Mesothelial cell of epicardium (in vitro differentiated cells): ENCODE measurements at places on chromosomes 3 and 15.

DNA sequence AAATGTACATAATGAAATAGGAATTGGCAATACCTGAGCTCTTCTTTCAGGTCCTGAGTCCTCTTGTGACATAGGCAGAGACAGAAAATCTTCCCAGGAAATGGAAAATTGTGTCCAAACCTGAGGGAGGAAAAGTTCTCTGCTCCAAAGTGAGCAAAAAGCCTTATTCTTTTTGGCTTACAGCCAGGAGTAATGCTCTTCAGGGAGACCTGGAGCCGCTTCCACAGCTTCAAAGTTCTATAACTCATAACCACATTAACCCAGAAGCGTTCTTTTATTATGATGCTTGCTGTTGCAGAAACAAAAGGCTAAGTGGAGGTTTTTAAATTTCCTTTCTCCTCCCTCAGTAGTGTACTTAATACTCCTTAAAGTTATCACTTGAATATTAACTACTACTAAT, 633 bp downstream of the IGSF10 start:
- no peak for DNase-seq

DNA sequence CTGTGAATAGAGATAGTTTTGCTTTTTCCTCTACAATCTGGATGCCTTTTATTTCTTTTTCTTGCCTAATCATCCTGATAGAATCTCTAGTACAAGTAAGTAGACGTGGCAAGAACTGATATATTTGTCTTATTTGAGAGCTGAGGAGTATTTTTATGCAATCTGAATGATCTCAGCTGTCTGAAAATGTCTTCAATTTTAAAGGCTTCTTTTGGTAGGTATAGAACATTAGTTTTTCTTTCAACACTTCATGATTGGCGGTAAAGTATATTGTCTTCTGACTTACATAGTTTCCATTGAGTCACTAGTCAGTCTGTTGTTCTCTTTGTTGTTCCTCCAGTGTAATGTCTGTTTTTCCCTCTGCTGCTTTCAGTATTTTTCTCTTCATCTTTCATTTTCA, 31.3 kb downstream of the MGA start:
- DNase-seq = no peak

- no peak for DNase-seq
Observed at GRCh38 chr15:78225783-78226541, 8.4 kb downstream of the ACSBG1 start.

DNA sequence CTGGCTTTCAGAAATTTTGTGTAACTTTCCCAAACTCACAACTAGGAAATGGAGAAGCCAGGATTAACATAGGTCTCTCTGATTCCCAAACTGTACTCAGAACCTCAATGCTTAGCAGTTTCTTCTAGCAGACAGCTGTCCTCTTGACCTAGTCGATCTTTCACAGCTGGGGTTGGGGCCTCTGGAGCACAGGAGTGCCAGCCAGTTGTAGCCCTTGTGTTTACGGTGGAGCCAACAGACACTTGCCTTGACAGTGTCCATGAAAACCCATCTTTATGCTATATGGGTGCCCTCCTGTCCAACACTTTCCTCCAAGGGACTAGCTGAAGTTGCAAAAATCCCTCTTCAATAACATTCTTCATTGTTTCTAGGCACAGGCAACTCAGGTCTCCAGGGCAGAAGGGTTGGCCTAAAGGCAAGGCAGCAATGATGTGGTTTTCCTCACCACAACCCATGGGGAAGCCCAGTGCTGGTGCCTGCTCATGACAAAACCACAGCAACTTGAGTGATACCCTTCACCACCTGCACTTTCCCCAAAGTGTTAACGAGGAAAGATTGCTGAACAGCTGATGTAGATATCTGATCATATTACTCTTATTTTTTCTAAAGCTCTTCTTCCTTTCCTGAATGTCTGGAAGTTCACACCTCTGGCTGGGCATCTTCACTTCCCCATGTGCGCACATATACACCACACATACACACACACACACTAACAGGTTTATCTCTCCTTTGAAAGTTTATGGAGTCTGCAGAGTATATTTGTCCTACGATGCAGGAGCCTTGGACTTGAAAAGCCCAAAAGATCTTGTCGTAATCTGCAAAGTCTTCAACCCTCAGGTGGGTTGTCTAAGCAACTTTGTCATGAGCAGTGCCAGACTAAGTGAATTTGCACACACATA, 11.0 kb upstream of the KNG1 start:
- DNase-seq = no peak

GRCh38 chr3:20700714-20701113, 514.7 kb upstream of the SGO1 start:
- DNase-seq = no peak

DNA sequence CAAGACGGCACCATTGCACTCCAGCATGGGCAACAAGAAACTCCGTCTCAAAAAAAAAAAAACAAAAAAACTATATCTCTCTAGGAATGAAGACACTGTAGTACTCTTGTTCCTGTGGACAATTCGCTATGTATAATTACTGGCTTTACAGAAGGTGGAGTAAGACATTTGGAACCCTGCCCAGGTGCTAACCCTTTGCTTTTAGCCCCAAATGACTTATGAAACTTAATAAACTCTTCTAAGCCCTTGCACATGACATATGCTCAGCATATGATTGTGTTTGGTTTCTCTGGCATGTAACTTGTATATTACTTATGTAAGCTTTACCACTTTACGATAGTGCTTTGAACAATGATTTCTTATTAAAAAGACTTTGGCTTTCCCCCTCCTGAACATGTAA, 27.3 kb upstream of the PRTG start:
- DNase-seq = no peak

GRCh38 chr3:193970773-193971206, 165.2 kb upstream of the HES1 start:
- DNase-seq = no peak

DNA sequence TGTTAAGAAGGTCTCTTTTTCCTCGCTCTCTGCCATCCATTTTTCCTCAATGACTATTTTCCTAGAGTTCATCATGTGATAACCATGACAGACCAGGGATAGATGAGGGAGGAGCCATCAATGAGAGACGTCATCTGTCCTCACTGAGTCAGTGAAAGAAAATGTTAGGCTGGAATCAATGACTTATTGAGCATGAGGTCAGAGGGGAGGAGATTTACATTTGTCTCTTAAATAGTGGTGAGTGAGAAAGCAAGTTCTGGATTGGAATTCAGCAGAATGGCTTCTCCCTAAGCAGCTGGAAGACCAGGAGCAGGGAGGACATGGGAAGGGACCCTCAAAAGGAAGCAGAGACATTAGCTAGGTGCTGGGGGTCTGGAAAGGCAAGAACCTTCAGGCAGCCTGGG, 28.2 kb upstream of the USP3 start:
- no peak for DNase-seq

GRCh38 chr3:148075771-148076716, 621.7 kb upstream of the AGTR1 start:
- DNase-seq = no peak

- no peak for DNase-seq
Observed at GRCh38 chr3:15657016-15657415, 55.5 kb downstream of the BTD start.

DNA sequence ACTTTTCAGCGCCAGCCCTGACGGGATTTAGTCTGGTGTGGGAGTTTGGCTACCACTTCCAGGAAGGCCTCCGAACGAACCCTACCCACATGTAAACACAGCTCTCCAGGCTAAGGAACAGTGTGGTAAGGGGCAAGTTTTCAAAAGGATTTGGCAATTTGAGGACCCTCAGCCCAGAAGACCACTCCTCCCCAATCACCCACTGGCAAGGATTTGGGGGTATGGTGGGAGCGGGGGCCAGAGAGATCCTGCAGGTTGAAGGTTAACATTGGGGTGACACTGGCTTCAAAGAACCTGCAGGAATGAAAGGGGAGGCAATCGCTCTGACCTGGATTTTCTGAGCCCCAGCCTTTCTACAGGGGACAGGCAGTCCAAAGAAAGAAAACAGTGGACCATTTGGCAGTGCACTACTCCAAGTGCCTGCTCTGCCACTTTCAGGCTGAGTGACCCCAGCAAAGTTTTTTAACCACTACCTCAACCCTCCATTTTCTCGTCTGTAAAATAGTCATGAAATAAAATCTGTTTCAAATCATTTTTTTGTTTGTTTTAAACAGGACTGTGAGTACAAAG, 34.5 kb downstream of the ZIC4 start:
- no peak for DNase-seq
